Thoracic aorta (tissue), 2 donors: ENCODE measurements at places on chromosomes 6 and 20.

- H3K36me3 ChIP-seq, result no peaks in the 10 kb centered on the region
- H3K27me3 ChIP-seq, result no peaks in the 10 kb centered on the region
- H3K4me1 ChIP-seq, result peaks cover 6% of the 10 kb centered on the region
- H3K27ac ChIP-seq, result no peak overlapping the region
Measured at GRCh38 chr6:125953502-125953875, 3.1 kb upstream of the HINT3 start.

DNA sequence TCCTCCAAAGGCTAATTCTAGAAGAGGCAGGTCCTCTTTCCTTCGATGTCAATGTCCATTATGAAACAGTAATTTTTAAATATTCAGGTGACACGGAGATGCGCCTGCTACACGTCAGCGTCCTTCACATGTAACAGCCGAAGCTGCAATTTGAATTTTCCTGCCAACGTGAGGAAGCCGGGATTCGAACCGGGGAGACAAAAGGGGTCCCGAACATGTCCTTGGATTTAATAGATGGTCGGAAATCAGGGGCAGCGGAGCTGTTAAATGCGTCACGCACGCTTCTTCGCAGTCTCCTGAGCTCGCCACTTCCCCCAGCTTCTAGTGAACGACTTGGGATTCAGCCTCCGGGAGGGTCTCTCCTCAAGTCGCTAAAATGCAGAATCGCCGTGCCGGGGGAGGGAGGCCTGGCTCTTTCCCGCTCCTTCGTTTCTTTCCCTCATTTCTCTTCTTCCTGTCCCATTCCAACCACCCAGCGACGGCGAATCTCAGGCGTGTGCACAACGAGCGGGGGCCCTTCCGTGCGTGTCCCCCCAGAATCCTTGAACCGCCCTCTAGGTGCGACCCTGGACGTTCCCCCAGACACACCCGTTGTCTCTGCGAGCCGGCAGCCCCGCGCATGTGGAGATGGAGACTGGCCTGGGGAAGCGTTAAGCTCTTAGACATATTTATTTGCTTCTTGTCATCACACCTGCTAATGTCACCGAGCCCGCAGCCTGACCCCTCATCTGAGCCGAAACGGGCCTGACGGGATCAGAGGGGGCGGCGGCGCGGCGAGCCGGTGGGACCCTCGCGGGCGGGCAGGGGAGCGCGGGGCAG is 1.3 kb upstream of the FOXC1 start:
- peaks cover 15% of the 10 kb centered on the region for H3K36me3 ChIP-seq
- peaks cover 10% of the 10 kb centered on the region for H3K4me1 ChIP-seq
- no peaks in the 10 kb centered on the region for H3K27me3 ChIP-seq
- no peak for DNase-seq
- peak overlapping the region; percentile 96 for H3K27ac ChIP-seq
- peak overlapping the region; percentile 88 for H3K4me3 ChIP-seq

GRCh38 chr6:32472781-32473375 is 33.2 kb downstream of the HLA-DRA start:
- H3K4me1 ChIP-seq, result no peaks in the 10 kb centered on the region
- H3K4me3 ChIP-seq, result no peak overlapping the region
- H3K27me3 ChIP-seq, result no peaks in the 10 kb centered on the region
- H3K36me3 ChIP-seq, result no peaks in the 10 kb centered on the region
- no peak for DNase-seq
- H3K27ac ChIP-seq, result no peak overlapping the region

DNA sequence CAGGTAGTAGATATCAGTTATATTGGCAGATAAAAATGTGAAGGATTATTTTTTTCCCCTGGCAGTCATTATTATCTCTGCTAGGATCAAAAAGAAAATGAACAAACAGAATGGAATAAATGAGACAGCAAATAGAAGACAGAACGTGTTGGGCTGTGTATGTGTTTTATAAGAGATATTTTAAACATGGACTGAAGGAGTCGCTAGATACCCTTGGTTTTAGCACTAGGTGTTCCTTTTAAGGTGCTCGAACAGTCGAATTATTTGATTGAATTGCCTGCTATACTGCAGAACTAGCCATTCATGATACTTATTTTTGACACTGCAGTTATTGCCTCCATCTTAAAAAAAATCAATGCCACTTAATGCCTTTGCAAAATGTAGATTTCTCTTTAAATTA is 3.7 kb downstream of the GRIK2 start:
- no peaks in the 10 kb centered on the region for H3K36me3 ChIP-seq
- peaks cover 6% of the 10 kb centered on the region for H3K27me3 ChIP-seq
- no peak for DNase-seq
- H3K4me3 ChIP-seq, result no peak overlapping the region

DNA sequence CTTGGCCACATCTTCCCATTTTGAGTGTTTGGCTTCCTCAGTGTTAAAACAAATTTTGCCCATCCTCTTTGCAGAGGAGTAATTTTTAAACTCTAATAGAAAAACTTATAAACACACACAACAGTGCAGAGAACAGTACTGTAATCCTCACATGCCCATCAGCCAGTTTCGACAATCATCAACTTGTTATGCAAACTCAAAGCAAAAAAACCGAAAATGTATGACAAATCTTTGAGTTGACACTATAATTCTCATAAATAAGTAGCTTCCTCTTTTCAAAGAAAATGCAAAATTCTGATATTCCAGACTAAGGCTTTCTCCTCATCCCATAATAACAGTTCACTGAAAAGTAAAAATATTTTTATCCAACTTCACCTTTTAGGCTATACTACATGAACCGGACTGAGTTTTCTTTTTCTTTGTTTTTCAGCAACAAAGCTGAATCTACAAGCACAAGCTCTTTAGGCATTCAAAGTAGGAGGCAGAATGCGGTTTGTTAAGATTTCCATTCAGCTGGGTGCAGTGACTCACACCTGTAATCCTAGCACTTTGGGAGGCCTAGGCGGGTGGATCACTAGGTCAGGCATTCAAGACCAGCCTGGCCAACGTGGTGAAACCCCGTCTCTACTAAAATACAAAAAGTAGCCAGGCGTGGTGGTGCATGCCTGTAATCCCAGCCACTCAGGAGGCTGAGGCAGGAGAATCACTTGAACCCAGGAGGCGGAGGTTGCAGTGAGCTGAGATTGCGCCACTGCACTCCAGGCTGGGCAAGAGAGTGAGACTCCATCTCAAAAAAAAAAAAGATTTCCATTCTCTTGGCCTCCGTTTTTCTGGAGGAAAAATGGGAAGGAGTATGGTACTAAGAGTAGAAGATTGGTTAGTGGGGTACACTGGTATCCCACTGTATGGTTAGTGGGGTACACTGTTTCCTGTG is 74.8 kb downstream of the GCNT2 start:
- no peak overlapping the region for H3K27ac ChIP-seq
- H3K4me1 ChIP-seq, result no peaks in the 10 kb centered on the region
- H3K36me3 ChIP-seq, result no peaks in the 10 kb centered on the region
- H3K4me3 ChIP-seq, result no peak overlapping the region
- H3K27me3 ChIP-seq, result no peaks in the 10 kb centered on the region
- no peak for DNase-seq

DNA sequence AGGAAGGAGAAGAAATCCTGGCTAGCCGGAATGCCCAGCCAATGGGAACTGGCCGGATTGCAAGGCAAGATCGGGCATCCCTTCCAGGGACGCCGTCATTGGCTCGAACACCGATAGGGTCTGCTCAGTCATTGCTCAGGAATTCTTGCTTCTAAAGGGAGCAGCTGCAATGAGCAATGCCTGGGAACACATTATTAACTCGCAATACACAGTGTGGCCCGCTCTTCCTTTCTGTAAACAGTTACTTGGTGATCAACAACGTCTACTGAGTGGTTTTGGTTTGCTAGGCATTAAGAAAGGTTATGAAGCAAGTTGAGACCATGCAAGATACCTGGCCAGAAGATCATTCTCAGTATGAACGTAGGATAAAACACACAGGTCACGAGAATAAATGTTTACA is 165.4 kb upstream of the CITED2 start:
- peak overlapping the region; percentile 69 for H3K27ac ChIP-seq
- H3K36me3 ChIP-seq, result no peaks in the 10 kb centered on the region
- H3K4me3 ChIP-seq, result peak overlapping the region; percentile 22
- DNase-seq, result peak; percentile 50
- H3K27me3 ChIP-seq, result no peaks in the 10 kb centered on the region
- peaks cover 12% of the 10 kb centered on the region for H3K4me1 ChIP-seq

DNA sequence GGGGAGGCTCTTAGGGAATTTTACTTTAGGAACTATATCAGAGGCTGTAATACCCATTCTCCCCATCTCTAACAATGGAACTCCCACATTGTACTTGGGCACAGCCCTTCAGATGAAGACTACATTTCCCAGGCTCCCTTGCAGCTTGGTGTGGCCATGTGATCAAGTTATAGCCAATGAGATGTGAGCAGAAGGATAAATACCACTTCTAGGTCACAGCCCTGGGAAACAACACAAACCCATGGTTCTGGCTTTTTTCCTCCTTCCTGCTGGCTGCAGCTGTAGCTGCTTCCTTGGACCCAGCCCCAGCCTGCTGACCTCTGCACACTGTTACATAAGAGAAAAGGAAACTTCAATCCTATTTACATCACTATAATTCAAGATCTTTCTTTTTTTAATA is 445.9 kb upstream of the JARID2 start:
- H3K4me3 ChIP-seq, result no peak overlapping the region
- no peak for DNase-seq
- no peaks in the 10 kb centered on the region for H3K4me1 ChIP-seq
- H3K27me3 ChIP-seq, result no peaks in the 10 kb centered on the region
- no peak overlapping the region for H3K27ac ChIP-seq

DNA sequence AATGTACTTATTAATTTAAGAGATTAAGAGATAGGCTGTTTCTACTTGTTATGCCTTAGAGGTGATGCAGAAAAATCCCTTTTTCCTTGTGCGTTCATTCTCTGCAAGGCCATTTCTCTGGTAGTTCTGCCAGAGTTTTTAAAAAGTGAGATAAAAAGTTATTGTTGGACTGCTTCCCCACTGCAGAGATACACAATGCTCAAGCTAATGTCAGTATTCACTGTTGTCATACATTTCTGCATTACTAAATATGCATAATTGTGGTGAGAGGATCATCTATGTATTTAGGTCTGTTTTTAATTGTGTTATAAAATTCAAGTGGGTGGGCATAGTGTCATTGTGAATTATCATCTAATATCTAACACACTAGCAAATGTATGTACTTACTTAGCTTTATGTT is 600.4 kb downstream of the HTR1B start:
- H3K4me3 ChIP-seq, result no peak overlapping the region
- H3K36me3 ChIP-seq, result no peaks in the 10 kb centered on the region
- peaks cover 43% of the 10 kb centered on the region for H3K4me1 ChIP-seq

DNA sequence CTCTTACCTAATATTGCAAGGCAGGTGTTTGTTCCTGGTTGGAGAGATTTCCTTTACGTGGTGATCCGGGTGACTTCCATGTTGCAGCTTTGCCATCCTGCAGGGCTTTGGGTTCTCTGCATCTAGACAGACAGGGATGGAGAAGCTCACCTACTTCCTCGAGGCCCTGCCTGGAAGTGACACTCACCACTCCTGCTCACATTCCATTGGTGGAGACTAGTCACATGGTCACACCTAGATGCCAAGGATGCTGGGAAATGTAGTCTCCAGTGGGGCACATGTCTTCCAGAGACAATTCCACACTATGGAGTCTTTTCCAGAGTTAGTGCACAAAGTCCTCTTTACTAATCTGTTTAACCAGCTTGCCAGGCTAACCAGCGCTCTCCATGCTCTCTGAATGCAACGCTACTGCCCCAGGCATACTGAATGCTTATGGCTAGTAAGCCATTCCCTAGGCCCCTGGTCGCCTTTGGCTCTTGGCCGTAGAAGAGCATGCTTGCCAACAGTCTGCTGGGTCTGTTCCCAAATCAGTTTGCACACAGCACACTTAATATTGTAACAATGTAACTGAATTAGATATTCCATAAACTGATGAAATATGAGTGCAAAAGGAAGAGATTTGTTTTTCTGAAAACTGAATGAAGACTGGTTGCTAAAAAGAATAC is 6.7 kb upstream of the KCNK15 start:
- no peaks in the 10 kb centered on the region for H3K36me3 ChIP-seq
- H3K4me3 ChIP-seq, result no peak overlapping the region
- no peaks in the 10 kb centered on the region for H3K27me3 ChIP-seq
- no peak for DNase-seq
- H3K27ac ChIP-seq, result peak overlapping the region; percentile 86
